ENCODE measurements at places on chromosomes 3 and 15.

GRCh38 chr3:48877671-48878070 is 21.0 kb downstream of the SLC25A20 start:
- no peak for DNase-seq

DNA sequence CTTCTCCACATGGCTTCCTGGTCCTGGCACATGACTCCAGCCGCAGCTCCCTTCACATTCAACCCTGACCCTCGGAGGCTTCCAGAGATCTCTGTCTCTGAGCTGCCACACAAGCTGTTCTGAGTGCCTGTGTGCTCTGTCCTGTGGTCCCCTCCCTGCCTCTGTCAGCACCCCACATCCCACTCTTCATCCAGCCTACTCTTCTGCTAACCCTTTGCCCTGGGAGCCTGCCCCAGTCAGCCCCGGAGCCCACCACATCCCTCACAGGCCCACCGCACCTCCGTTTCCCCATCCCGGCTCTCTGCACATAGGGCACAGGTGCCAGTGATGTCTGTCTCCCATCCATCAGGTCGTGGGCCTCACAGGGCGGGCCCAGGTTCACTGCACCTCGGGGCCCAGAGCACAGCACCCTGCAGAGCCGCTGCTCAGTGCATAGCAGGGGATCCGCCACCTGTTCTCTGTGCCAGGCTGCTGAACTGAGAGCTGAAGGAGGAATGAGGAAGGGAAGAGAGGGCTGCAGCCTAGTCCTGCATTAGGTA is 133.6 kb downstream of the UACA start:
- DNase-seq, result no peak

DNA sequence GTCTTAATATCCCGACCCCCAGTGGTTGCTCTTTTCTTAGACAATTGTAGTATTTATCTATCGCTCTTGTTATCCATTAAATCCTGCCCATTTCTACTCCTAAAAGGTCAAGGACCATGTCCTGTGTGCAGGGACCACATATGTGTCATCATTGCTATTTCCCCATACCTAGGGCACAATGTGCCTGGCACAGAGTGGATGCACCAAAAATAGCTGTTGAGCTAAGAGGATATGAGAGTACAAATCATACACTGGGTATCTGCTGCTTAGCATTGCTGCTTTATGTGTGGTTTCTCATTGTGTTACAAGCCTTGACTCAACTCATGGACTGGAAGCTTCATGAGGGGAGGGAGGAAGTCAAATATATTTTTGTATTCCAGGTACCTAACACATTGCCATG is 3.4 kb upstream of the MITF start:
- DNase-seq, result no peak

- no peak for DNase-seq
Observed at GRCh38 chr3:45923755-45924154, 19.5 kb upstream of the CXCR6 start.

DNA sequence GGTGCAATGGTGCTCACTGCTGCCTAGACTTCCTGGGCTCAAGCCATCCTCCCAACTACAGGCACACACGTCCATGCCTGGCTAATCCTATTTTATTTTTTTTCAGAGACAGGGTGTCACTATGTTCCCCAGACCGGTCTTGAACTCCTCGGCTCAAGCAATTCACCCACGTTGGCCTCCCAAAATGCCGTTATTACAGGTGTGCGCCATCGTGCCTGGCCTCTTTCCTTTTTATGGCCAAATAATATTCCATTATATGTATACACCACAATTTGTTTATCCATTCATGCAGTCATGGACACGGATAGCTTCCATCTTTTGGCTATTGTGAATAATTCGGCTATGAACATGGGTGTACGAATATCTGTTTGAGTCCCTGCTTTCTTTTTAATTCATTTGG is 962 bp upstream of the NEK4 start:
- DNase-seq, result no peak

DNA sequence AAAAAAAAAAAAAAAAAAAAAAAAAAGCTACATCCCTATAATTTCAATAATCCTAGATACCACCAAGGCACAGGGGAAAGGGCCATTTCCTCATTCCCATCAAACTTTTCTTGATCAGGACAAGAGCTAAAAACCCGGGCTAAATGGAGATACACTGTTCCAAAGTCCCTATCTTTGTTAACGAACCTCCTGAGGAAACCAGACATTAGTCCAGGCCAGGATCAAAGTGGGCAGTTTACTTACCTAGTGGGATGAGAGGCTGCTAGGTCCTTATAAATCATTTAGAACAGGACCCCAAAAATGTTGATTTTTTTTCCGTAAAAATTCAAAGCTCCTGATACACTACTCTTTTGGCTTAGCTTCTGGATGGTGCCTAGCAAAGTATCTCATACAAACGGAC is 35.6 kb downstream of the UBR1 start:
- DNase-seq, result no peak

DNA sequence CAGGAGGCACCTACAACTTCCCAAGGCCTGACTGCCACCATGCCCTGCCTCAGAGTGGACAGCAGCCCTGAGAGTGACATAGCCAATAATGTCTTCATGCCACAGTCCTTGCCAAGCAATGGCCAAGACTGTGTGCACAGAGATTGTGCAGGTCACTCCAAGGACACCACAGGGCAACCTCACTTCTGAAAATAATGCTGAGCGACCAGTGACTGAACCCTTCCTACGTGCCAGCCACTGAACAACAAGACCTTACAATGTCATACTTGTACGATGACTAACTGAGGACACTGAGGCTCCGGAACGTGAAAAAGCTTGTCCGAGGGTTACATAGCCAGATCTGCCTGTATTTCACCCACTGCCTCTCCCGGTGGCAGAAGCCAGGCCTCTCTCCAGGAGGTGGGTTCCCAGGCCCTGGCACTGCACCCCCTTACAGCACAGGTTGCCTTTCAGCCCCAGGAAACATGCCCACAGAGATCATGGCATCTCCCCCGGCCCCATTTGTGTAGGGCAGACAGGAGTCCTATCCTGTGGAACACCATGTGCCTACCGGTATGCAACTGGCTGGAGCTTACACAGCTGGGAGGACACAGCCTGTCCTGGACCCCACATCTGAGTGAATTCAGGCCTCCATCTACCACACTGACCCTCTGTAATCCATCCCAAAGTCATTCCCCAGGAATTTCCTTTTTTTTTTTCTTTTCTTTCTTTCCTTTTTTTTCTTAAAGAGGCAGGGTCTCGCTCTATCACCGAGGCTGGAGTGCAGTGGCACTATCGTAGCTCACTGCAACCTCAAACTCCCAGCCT is 72.3 kb downstream of the SLC12A8 start:
- no peak for DNase-seq
